ENCODE measurements at places on chromosomes 7 and 10. TPM values are rescaled to one million over a fixed set of nuclear protein-coding genes. Genes with fewer than 3 reads are reported as not detected.
A peak's percentile ranks its signal among the peaks of the same experiment; 100 is the strongest.

LRRC17 gene
- not detected for total RNA-seq

- no peaks in the 10 kb centered on the region for H3K36me3 ChIP-seq
- no peak overlapping the region for H3K4me3 ChIP-seq
- no peak for DNase-seq
- H3K27me3 ChIP-seq: peaks cover 42% of the 10 kb centered on the region
- H3K27ac ChIP-seq: no peak overlapping the region
These were observed 2.0 kb downstream of the FLNC start for GRCh38 chr7:128831994-128832879.

DNA sequence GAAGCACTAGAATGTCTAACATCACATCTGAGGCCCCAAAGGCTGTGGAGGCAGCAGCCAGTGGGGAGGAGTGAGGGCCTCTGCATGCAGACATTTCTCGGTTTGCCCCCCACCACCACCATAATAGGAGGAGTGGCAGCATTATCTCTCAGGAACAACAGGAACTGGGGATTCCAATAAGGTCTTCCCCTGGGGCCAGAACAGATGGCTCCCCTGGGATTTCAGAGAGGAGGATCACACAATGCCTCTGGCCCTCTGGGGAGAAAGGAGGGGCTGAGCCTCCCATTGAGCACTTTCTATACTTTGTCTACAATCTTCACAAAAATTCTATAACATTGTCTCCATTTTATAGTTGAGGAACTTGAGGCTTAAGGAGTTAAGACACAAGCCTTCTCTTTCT lies 61.1 kb downstream of the GRID1 start:
- H3K27ac ChIP-seq: no peak overlapping the region
- no peaks in the 10 kb centered on the region for H3K27me3 ChIP-seq
- no peaks in the 10 kb centered on the region for H3K36me3 ChIP-seq
- no peaks in the 10 kb centered on the region for H3K4me1 ChIP-seq
- H3K4me3 ChIP-seq: no peak overlapping the region
- no peak for DNase-seq

DNA sequence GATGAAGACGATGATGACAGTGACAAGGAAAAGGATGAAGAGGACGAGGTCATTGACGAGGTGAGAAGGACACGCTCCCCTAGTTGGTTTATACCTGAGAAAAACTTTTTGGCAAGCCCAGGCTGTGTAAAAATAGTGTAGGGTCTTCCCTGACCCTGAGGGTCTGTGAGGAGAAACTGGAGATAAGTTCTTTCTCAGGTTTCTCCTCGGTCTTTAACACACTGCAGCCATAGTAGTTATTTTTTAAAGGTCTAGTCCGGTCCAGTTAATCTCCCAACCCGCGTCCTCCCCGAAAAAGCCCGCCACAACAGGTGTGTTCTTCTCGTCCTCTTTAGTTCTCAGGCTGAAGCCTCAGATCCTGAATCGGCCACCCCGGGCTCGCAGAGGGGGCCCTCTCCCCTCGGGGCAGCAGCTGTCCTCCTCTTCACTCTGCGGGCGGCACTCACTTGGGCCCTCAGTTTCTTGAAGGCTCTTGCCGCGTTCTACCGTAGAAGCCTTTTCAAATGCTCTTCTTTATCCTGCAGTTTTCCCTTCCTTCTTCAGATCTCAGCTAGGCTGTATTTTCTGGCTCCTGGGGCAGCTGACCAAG lies 411 bp downstream of the BCCIP start:
- peaks cover 29% of the 10 kb centered on the region for H3K36me3 ChIP-seq
- H3K27ac ChIP-seq: no peak overlapping the region
- H3K4me3 ChIP-seq: no peak overlapping the region
- DNase-seq: peak; percentile 74
- H3K27me3 ChIP-seq: no peaks in the 10 kb centered on the region

DNA sequence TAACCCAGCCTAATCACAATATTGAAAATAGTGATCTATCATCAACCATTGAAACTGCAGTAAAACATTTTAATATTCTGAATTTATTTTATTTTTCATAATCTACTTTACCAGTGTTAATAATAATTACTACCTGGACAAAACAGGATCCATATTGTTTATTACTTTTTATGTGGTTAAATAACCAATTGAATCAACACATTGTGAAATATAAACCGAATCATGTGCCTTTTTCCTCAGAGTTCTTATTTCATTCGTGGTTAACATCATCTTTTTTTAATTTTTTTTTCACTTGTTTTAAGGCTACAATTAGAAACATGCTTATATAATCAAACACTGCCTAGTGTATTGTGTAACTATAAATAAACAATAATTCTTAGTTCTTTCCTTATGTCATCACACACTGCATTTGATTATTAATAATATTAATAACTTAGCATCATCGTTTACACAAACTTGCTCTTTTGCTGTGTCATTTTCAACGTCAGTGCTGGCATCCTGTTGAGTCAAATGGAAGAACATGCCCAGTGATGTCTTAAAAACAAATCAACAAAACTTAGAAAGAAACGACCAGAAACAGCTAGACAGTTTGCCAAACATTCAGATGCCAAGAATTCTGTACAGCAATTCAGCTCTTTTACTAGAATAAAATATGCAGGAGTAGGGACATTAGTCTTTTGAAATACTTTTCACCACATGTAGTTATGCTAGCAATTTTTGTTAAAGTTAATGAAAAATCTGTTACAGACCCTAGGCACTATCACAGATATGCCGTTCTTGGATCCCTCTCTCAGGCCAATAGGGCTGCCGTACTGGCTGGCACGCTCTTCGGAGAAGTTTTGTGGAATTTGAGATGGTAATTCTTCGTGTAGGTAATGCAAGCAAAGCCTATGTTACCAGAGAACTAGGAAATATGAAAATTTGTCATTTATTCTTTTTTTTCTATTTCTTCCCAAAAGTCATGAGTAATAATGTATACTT lies 330.4 kb upstream of the SEMA3A start:
- no peak overlapping the region for H3K27ac ChIP-seq
- H3K4me3 ChIP-seq: no peak overlapping the region
- H3K36me3 ChIP-seq: no peaks in the 10 kb centered on the region
- H3K27me3 ChIP-seq: no peaks in the 10 kb centered on the region

STARD3NL gene
- total RNA-seq: 27.1 TPM

DNA sequence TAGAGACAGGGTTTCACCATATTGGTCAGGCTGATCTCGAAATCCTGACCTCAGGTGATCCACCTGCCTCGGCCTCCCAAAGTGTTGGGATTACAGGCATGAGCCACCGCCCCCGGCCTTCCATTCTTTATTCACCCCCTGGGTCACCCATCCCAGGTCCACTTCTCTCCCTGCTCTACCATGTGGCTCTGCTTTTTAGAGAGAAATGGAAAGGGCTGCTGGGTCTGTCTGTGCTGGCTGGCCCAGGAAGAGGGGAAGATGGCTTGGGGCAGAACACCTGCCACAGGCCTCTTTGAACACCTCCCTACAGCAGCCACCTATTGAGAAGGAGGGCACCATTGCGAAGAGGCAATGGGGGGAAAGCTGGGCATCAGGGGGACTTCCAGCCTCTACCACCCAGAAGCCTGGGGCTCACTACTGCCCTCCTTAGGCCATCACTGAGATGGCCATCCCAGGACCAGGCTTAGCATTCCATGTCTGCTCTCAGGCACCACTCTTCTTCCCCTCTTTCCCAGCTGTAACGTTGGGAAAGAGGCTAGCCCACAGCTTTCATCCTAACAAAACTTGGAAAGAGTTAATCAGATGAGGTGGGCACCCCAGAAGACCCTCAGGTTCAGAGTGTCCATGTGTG lies 256.3 kb downstream of the GRID1 start:
- H3K27me3 ChIP-seq: no peaks in the 10 kb centered on the region
- no peak for DNase-seq
- no peak overlapping the region for H3K4me3 ChIP-seq
